T-cell (primary cell): ENCODE measurements at places on chromosomes 7 and 10.

DNA sequence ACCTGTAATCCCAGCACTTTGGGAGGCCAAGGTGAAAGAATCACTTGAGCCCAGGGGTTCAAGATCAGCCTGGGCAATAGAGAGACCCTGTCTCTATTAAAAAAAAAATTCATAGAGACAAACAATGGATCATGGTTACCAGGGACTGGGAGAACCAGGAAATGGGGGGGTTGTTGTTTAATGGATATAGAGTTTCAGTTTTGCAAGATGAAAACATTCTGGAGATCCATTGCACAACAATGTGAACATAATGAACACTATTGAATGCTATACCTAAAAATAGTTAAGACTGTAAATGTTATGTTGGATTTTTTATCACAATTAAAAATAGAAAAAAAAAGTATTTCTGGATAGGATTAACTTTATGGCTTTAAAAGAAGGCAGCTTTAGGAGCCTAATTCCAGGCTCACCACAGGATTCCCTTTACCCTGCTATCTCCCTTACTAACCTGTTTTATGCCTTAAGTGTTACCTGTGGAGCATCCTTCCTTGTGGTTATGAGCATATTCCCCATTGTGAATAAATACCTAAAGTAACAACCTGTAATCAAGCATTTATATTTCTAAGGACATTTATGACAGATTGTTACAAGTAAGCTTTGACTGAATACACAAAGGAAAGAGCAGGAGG lies 45.1 kb upstream of the SGCE start:
- DNase-seq: no peak

- DNase-seq: no peak
These were observed 233.2 kb upstream of the PRSS1 start for GRCh38 chr7:142516038-142516501.

DNA sequence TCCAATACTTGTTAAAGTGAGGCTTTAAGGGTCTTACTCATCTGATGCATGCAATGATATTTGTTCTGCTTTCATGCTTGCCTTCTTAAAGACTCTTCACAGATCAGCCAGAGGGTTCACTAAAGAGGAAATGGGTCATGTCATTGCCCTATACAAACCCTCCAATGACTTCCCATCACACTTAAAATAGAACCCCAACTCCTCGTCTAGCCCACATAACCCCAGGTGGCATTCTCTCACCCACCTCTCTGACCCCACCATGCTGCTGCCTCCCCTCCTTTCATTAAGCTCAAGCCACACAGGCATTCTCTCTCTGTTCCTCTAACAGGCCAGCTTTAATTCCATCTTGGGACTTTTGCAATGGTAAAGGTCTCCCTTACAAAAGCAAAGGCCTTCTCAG lies 253.6 kb downstream of the GRID1 start:
- no peak for DNase-seq

GRCh38 chr7:145431834-145432233 lies 596.0 kb upstream of the TPK1 start:
- DNase-seq: no peak

GRCh38 chr7:95672434-95672833 lies 76.1 kb upstream of the PDK4 start:
- DNase-seq: no peak

GRCh38 chr7:141288626-141289025 lies 214.8 kb downstream of the TMEM178B start:
- DNase-seq: no peak

DNA sequence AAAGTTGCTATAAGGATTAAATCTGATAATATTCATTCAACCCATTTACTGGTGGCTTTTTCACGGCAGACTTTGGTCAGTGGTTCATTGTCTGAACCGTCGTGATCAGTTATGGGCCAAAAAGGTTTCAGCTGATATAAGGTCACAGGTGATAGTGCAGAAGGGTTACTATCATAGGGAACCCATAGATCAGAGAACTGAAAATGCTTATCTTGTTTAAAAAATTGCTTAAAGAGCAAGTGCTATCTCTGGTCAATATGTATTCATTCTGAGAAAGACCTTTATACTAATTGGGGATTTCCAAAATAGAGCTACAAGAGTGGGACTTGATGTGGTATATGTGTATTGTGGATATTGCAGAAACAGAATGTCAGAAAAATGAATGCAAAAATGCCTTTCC lies 147.8 kb upstream of the SEMA3E start:
- no peak for DNase-seq

GRCh38 chr7:93242106-93242505 lies 9.9 kb downstream of the VPS50 start:
- DNase-seq: no peak

GRCh38 chr7:108972004-108972403 lies 402.3 kb downstream of the DNAJB9 start:
- no peak for DNase-seq

GRCh38 chr7:37924491-37925041 lies 4.1 kb downstream of the EPDR1 start:
- no peak for DNase-seq

GRCh38 chr10:32744321-32744720 lies 213.7 kb downstream of the ITGB1 start:
- DNase-seq: no peak

DNA sequence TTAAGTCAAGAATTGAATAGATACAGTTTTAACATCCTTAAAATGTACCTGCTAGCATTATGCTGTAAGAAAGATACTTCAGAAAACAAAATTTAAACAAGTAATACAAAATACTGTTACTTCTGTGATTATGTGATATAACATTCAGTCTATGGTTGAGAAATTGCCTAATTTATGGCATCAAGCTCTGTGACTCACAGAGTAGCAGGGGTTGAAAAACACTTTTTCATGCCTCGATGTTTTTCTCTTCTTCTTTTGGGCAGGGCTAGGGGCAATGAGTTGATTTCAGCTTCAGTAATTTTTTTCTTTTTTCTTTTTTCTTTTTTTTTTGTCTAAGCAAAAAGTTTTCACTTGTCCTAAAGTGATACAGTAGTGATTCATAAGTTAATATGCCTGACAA lies 209.2 kb downstream of the MBL2 start:
- no peak for DNase-seq

DNA sequence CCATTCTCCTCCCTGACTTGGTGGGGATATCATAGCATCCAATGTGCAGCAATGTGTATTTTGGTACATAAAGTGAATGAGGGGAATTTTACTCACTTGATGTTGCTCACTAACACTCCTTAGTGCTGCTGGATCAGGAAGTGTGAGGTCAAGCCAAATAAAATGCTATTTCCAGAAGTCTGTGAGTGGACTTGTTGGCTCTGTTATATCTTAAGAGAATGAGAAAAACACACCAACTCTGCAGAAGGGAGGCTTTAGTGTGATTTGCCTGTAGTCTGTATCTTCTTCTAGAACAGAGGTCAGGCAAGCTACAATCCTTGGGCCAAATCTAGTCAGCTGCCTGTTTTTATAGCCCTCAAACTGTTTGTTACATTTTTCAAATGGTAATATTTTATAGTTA lies 154.3 kb downstream of the POLR1F start:
- DNase-seq: no peak

GRCh38 chr10:60439641-60440040 lies 50.0 kb upstream of the ANK3 start:
- DNase-seq: no peak

DNA sequence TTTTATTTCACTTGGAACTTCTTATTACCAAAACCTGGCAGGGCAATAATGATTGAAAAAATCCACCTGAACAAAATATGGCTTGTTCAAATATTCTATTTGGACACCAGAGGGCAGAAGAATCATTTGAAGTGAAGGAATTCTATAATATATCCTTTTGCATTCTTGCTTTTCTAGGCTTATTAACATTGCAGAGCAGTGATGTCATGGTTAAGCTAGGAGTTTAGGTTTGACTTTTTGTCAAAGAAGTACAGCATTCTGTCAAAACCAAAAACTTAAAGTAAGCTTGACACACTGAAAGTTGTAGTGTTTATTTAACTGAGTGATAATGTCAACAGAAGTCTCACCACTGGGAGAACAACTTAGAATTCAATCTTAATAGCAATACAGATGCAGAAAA lies 156.0 kb downstream of the SEMA3D start:
- DNase-seq: no peak

- DNase-seq: no peak
These were observed 760 bp downstream of the THNSL1 start for GRCh38 chr10:25017154-25017590.

- no peak for DNase-seq
These were observed 11.3 kb downstream of the INPP5F start for GRCh38 chr10:119737039-119737663.
